Pons (tissue), 1 donor: ENCODE measurements at places on chromosomes 5 and 9.

GRCh38 chr5:65327582-65327981 is 154.1 kb downstream of the ADAMTS6 start:
- DNase-seq = no peak

GRCh38 chr5:78766412-78766762 is 117.8 kb upstream of the LHFPL2 start:
- DNase-seq = no peak

GRCh38 chr9:13082796-13083195 is 196.7 kb downstream of the MPDZ start:
- no peak for DNase-seq

DNA sequence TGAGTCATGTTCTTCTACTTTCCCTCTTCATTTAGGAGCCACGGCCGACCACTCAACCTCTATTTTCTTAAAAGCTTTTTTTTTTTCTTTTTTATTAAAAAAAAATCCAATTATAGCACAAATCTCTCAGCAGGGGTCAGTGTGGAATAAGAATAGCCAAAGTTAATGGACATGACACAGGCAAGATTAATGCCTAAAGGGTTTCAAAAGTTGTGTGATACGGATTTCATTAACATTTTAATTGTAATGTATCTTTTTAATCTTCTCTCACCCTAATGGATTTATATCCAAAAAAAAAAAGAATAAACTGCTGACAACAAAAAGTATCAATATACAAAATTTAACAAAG is 5.4 kb downstream of the NACC2 start:
- DNase-seq = peak; percentile 50

- no peak for DNase-seq
Measured at GRCh38 chr9:117030254-117030768, 343.2 kb downstream of the TRIM32 start.

- DNase-seq = no peak
Measured at GRCh38 chr5:154815684-154816247, 34.6 kb downstream of the FAXDC2 start.

- no peak for DNase-seq
Measured at GRCh38 chr9:123065196-123065595, 31.7 kb downstream of the GPR21 start.
